ENCODE measurements at places on chromosomes 5 and 9.

DNA sequence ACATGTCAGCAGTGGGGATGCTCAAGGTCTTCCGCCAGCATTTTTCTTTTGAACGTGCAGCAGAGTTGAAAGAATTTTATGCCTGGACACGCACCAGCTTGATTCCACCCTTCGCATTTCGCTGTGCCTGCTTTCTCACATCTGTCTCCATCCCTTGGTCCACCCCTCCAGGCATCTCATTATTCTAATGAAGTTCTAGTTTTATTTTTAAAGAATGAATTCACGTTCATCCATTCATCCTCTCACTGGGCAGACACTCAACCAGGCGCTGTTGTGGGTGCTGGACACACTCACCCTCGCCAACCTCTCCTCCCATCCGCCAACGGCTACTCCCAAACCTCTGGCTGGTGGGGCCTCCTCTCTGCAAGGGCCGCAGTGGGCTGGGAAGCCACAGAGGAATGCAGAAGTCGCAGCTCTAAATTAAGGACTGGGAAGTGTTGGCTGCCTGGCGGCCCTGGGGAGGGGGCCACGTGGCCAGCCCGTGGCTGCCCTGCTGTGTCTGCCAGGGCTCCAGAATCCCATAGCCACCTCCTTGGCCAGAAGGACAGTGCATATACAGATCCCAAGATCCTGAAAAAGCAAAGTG lies 6.7 kb downstream of the SUSD3 start:
- DNase-seq = no peak

- DNase-seq = no peak
These were observed 95.5 kb upstream of the PRLR start for GRCh38 chr5:35325836-35326235.

DNA sequence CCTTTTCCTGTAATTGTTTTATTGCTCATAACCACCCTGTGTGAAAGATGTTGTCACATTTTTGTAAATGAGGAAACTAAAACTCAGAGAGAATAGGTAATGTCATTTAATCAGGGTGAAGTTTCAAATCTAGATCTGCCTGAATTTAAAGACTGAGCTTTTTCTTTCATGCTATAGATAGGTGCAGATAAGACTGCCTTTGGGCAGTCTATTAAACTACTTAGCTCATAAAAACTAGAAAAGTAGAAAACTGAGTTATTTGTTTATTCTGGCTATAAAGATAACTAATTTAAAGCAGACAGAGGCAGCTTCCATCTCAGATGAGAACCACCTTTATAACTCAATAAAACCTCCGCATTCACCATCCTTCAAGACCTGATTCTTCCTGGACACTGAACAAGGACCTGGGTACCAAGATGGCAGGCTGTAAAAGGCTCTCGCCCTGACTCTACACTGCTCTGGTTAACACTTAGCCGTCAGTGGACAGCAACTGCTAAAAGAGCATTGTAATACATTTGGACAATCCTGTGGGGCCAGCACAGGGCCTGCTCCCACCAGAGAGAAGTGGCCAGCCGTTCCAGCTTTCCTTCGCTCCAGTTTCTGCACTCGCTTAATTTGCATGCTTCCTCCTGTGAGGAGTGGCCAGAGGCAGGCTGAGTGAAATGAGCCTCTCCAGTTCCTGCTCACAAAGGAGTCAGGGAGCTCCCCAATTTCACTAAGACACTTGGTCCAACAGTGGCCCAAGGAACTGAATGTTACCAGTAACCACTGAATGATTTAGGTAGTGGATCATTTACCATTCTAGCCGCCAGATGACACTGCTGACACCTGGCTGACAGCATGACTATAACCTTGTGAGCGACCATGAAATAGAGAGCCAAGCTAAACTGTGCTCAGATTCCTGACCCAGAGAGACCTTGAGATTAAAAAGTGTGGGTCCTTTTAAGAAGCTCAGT lies 566.4 kb downstream of the EFNA5 start:
- no peak for DNase-seq

GRCh38 chr9:126611193-126611591 lies 2.5 kb upstream of the LMX1B start:
- DNase-seq = no peak

Measured in activated CD4-positive, alpha-beta T cell treated with anti-CD3 and anti-CD28 coated beads, Interleukin-2, amount 10 ng/mL, durations not matched to agents 7 days and 5 days (primary cell).